Progenitor cell of endocrine pancreas (in vitro differentiated cells): ENCODE measurements at places on chromosomes 12 and 14. TPM values are rescaled to one million over a fixed set of nuclear protein-coding genes. Genes with fewer than 3 reads are reported as not detected.

- peaks cover 17% of the 10 kb centered on the region for H3K36me3 ChIP-seq
- peak overlapping the region; percentile 65 for H3K27ac ChIP-seq
- peaks cover 39% of the 10 kb centered on the region for H3K4me1 ChIP-seq
- no peak for DNase-seq
Measured at GRCh38 chr12:1171657-1172408, 180.8 kb downstream of the ERC1 start.

- peaks cover 39% of the 10 kb centered on the region for H3K27me3 ChIP-seq
- no peak for DNase-seq
- H3K27ac ChIP-seq: no peak overlapping the region
- peaks cover 3% of the 10 kb centered on the region for H3K4me1 ChIP-seq
Measured at GRCh38 chr14:77154421-77154820, 12.8 kb upstream of the ZDHHC22 start.

DNA sequence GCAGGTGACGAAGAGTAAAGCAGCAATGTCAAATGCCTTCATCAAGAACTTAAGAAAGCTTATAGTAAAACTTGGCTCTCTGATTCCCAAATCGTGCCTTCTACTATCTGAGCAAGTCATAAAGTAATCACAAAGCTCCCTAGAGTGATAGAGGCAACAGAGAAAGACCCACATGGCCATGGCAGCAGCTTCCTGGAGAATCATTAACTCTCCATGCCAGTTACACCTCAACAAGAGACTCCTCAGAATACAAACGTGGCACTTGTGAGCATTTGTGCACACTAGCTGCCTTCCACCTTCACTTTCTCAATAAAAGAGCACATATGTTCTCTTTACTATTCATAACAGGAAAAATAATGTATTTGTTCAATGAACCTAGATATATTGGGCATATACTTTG is 48.0 kb downstream of the PLCZ1 start:
- no peak for DNase-seq
- no peak overlapping the region for H3K27ac ChIP-seq
- H3K4me3 ChIP-seq: no peak overlapping the region
- no peaks in the 10 kb centered on the region for H3K27me3 ChIP-seq
- peaks cover 1% of the 10 kb centered on the region for H3K36me3 ChIP-seq

The PIK3C2G gene
- 26.0 and 26.4 TPM in 2 replicates for total RNA-seq

The PIANP gene
- 2.0 and 2.4 TPM in 2 replicates for total RNA-seq

The PTPRR gene
- total RNA-seq: 0.38 and 0.47 TPM in 2 replicates

DNA sequence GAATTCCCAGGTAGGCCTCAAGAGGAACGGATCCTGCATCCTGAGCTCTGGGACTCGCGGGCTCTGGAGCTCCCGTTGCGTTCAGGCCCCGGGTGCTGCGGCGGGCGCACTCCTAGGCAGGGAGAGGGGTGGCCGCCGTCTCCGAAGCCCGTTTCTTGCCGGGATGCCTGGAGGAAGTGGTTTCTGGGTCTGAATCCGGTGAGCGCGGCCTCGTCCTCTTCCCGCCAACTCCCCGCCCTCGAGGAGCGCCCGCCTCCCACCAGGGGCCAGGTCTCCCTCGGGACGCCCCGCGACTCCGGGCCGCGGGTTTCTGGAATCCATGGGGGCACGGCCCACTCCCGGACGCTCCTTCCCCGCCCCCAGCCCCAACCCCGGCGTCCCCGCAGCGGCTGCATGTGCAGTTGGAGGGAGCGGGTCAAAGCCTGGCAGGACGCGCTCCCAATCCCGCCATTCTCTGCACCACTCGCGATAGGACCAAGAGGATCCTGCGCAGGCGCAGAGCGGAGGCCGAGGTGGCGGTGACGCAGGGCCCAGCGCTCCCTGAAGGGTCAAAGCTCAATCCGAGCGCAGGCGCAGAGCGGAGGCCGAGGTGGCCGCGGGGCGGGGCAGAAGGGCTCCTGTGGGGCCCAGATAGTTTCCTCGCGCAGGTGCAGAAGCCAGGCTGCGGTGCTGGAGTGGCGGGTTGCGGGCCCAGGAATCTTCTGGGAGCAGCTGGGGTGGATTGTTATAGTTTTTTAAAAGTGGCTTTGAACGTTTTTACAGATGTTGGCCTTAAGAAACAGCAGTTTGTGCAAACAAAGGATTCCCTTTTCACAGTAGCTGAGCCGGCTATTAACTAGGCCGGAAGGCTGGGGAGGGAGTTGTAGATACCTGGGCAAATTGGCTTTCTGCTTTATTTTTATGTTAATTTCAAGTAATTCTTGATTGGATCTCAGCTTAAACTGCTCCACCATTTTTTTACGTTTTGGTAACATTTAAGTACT is 796.4 kb downstream of the AACS start:
- no peak overlapping the region for H3K4me3 ChIP-seq
- no peaks in the 10 kb centered on the region for H3K36me3 ChIP-seq
- no peaks in the 10 kb centered on the region for H3K4me1 ChIP-seq
- no peak overlapping the region for H3K27ac ChIP-seq
- DNase-seq: peak; percentile 16

- no peaks in the 10 kb centered on the region for H3K27me3 ChIP-seq
- no peak overlapping the region for H3K4me3 ChIP-seq
- peaks cover 25% of the 10 kb centered on the region for H3K4me1 ChIP-seq
- DNase-seq: no peak
Measured at GRCh38 chr12:116346222-116346621, 68.7 kb upstream of the MED13L start.

The PTGDR gene
- not detected in 2 replicates for total RNA-seq

DNA sequence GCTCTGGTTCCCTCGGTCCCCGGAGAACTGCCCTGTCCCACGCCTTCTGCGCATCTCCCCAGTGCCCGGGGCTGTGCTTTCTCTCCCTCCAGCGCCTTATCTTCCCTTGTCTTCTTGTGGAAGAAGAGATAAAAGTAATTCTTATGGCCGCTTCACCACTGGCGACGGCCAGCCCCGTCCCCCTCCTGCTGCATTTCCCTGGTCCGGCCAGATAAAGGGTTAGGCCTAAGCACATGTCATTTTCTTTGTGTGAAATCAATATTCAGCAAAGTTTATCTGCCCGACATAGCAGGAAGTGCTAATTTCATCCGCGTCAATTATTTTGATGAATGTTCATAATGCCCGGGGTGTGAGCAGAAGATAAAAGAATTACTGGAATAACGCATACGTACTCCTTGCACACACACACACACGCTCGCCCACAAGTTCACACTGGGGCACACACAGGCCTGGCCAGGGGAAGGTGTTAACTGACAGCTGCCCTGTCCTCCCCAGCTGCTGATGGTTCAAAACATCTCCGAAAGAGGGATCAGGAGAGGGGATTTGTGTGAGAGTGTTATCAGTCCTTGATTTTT is 177.7 kb upstream of the LHX5 start:
- H3K36me3 ChIP-seq: no peaks in the 10 kb centered on the region
- H3K27ac ChIP-seq: peak overlapping the region; percentile 7
- H3K4me1 ChIP-seq: peaks cover 20% of the 10 kb centered on the region
- no peak for DNase-seq
- peaks cover 39% of the 10 kb centered on the region for H3K27me3 ChIP-seq
- H3K4me3 ChIP-seq: no peak overlapping the region

- H3K36me3 ChIP-seq: no peaks in the 10 kb centered on the region
- H3K4me3 ChIP-seq: no peak overlapping the region
- no peak for DNase-seq
- peaks cover 7% of the 10 kb centered on the region for H3K4me1 ChIP-seq
- H3K27ac ChIP-seq: no peak overlapping the region
Measured at GRCh38 chr12:45077251-45077650, 26.4 kb upstream of the DBX2 start.

- peak; percentile 45 for DNase-seq
- H3K27ac ChIP-seq: peak overlapping the region; percentile 100
- peaks cover 24% of the 10 kb centered on the region for H3K4me1 ChIP-seq
- H3K36me3 ChIP-seq: peaks cover 2% of the 10 kb centered on the region
- no peaks in the 10 kb centered on the region for H3K27me3 ChIP-seq
Measured at GRCh38 chr12:79934281-79935020, 446 bp downstream of the PPP1R12A start.

DNA sequence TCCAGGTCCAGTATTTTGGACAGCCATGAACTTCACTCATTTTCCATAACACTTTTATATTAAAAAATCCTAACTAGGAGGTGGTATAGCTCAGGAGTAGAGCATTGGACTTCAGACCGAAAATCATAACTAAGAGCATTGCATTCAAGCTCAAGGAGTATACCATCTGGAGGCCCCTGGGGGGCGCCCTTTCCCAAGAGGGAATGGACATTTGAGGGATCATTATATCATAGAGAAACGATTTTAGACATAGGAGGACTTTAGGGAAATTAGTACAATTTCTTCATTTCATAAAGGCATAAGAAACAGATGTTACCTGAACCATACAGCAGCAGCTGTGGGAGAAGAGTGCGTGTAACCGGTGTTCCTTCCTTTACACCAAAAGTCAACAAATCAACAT is 5.2 kb upstream of the ATG14 start:
- no peaks in the 10 kb centered on the region for H3K36me3 ChIP-seq
- peaks cover under 1% of the 10 kb centered on the region for H3K4me1 ChIP-seq
- no peaks in the 10 kb centered on the region for H3K27me3 ChIP-seq
- H3K27ac ChIP-seq: no peak overlapping the region

DNA sequence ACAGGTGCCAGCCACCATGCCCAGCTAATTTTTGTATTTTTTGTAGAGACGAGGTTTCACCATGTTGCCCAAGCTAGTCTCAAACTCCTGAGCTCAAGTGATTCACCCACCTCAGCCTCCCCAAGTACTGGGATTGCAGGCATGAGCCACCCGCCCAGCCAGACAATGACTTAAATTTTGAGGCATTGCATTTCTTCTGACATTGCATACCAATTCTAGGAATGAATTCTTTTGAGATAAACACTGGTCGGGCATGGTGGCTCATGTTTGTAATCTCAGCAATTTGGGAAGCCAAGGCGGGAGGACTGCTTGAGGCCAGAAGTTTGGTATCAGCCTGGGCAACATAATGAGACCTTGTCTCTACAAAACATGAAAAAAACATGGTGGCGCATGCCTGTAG is 2.5 kb upstream of the CELA1 start:
- H3K4me3 ChIP-seq: no peak overlapping the region
- peaks cover 5% of the 10 kb centered on the region for H3K4me1 ChIP-seq
- H3K36me3 ChIP-seq: no peaks in the 10 kb centered on the region

The FOXG1 gene
- 1.2 and 1.4 TPM in 2 replicates for total RNA-seq

The GABARAPL1 gene
- total RNA-seq: 94.2 and 96.2 TPM in 2 replicates
